Stimulated activated CD8-positive, alpha-beta memory T cell treated with anti-CD3 and anti-CD28 coated beads, Interleukin-4, amount 100 ng/mL, for 1 hour (primary cell): ENCODE measurements at places on chromosomes 4 and X.

DNA sequence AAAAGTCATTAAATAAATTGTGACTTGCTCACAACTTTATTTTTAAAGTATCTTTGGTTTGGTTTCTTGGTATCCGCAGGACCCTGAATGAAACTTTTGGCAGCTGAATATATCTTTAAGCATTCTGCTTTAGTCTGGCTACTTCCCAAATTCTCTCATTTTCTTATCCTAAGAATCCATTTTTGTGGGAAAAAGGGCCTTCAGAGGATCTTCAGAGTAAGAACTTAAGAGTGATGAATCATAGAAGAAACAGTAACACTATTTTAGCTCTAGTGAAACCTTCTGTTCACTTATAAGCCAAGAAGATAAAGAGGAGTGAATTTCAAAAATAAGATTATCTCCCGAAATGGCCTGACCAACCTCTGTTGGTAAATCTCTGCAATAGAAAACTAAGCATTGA is 540.6 kb upstream of the MAGEB18 start:
- DNase-seq = no peak

DNA sequence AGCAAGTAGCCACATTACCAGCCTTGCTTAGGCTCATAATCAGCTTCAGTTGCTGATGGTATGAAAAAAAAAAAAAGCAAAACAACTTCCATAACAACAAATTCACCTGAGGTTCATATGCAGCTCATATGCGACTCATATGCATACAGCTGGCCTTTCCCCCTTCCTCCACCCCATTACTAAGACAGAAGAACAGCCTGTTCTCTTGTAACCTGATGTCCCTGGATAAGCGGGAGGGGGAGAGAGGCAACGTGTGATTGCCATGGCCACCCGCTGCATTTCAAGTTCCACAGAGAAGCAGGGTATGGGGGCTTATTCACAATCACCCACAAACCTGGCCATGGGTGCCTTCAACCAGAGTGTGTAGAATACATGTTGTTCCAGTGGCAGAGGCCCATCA is 95.1 kb upstream of the DGKK start:
- no peak for DNase-seq

DNA sequence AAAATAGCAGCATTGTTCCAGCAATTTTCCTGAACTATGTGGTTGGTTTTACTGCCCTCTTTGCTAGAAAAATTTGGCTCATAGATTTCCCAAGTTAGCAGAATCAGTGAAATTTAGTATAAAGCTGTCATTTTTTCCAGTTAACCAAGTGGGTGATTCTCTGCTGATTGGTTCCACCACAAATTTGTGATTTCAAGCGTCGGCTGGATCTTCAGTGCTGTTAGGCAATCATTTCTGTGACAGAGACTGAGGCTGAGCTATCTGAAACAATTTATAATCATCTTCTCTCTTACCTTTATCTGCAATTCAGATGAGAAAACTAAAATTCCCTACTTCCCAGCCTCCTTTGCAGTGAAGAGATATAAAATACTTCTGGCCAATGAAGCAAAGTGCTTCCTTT is 68.6 kb upstream of the OTUD4 start:
- no peak for DNase-seq

GRCh38 chrX:67939270-67939669 is 395.4 kb downstream of the AR start:
- DNase-seq = no peak

DNA sequence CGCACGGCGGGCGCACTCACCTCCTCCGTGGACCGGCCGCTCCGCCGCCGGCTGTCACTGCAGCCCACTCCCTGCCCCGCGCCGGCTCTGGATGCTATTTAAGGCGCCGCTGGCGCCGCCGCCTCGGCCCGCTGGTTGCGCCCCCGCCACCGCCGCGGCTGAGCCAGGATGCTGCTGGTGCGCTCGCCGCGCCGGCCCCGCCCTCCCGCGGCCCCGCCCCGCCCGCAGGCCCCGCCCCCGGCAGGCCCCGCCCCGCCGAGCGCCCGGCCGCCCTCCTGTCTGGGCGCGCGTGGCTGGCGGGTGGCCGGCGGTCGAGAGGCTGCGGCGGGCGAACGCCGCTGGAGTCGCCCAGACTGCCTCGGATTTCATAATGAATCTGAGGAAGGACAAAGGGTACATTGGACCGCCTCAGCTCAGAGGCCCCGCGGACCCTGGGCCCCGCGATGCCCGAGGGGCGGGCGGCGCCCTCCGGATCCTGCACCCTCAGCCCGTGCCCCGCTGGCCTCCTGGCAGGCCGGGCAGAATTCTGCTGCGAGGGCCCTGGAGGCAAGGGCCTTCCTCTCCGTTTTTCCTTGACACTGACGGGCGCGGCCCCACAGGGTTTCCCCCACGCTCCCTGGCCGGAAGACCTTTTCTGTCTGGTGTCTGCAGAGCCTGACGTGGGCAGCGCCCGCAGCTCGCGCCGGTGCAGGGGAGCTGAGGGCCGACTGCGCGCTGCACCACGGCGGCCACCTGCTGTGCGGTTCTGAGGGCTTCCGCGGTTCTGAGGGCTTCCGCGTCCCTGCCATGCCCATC is at the start of gene ACSL1:
Gene ACSL1, minus strand, starts transcription at position 73 of the 795 bp plus-strand sequence. CDS start 22,454 bp downstream, outside the sequence.
- DNase-seq = peak; percentile 56

DNA sequence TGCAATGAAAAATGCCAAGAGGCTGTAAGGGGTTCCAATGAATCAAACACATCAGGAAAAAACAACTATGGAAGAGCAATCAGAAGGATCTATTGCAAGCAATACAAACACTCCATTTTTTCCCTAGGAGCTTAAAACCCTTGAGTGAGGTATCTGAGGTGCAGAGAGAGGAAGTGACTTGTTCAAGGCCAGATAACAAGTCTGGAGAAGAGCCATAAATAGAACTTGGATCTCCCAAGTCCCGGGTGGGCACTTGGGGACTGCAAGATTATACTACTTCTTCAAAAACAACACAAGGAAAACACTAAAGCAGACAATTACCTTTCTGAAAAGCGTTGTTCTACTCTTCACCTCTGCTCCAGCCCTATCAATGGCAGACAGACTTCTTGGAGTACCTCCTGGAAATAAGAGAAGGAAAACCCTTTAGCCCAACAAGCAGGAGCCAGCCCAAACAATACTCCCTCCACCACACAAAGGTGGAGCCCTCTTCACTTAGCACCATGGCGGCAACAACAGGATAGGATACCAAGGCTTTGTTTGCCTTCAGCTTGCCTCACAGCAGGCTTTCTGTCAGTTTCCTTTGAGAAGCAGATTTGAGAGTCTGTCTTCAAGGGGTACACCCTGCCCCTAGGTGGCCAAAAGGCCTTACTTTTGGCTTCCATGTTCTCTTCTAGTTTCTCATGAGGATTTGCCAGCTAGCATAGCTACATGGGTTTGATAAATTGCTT is 26.0 kb downstream of the AIFM1 start:
- no peak for DNase-seq

- no peak for DNase-seq
Measured at GRCh38 chr4:89708903-89709421, 128.0 kb downstream of the SNCA start.

DNA sequence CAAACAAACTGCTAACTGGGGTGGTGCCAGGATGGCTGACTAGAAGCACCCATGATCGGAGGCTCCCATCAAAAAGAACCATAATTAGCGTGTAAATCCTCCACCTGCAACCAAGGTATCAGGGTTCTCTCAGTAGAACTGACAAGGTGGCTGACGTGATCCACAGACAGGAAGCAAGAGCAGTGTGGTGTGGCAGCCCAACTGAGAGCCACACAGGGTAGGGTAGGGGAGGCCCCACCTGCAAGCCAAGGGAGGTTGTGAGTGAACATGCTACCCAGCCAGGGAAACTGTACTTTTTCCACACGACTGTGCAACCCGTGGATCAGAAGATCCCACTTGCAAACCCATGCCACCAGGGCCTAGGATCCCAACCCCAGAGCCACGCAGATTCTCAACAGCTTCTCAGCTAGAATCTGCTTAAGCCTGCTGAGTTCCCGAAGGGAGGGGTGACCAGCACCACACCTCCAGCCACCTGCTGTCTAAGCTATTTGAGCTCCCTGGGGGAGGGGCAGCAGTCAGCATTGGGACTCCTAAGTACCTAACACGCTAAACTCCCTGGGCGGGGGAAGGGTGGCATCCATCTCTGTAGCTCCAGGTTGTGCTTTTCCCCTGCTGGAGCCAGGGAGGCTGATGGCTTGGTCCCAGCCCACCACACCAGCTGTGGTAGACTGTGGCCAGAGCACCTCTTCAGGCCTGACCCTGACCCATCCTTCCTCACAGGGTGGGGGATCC is 425.1 kb downstream of the GPM6A start:
- no peak for DNase-seq

- no peak for DNase-seq
Measured at GRCh38 chr4:75484190-75484589, 30.0 kb downstream of the RCHY1 start.

GRCh38 chrX:13697976-13698375 is 9.0 kb downstream of the RAB9A start:
- DNase-seq = no peak

GRCh38 chrX:119997570-119997969 is 54.0 kb upstream of the NKAP start:
- no peak for DNase-seq

GRCh38 chr4:134388351-134388750 is 186.8 kb upstream of the PABPC4L start:
- DNase-seq = no peak

- no peak for DNase-seq
Measured at GRCh38 chrX:97021680-97022079, 138.0 kb downstream of the RPA4 start.

- DNase-seq = no peak
Measured at GRCh38 chr4:164931551-164932324, 45.7 kb downstream of the TRIM61 start.

GRCh38 chr4:90648791-90649190 is 521.6 kb downstream of the CCSER1 start:
- DNase-seq = no peak

DNA sequence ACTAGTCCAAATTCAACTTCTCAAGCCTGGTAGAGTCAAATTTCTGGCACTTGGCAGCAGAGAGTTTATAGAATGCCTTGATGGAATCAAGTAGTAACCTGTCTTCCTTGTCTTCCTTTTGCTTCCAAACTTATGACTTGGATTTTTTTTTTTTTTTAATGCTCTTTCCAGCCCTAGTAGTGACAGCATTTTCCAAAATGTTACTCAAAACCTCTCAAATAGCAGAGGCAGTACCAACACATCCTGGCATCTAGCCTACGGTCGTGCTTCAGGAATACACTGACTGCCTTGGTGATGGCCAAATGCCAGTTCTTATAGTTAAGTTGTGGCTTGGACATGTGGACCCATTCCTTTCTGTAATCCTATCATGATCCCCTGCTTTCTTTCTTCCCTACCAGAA is 46.0 kb downstream of the GALNT7 start:
- no peak for DNase-seq

- no peak for DNase-seq
Measured at GRCh38 chr4:21307709-21308108, 607.5 kb downstream of the PACRGL start.

DNA sequence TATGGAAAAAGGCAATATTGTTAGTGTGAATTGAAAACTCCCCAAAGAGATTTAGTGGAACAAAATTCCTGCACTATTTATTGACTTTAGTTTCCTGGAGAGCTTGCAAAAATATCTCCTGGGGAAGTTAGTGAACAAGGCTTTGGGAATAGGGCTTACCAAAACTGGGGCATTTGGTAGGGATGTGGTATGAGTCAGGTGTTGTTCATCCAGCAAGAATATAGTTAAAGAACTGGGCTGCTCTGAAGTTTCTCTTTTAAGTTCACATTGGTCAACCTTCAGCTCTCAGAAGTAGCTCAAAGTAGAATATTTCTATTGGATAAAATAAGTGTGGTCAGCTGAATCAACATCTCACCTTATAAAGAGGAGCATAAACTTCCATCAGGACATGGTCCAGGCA is 185.0 kb downstream of the CPE start:
- no peak for DNase-seq

DNA sequence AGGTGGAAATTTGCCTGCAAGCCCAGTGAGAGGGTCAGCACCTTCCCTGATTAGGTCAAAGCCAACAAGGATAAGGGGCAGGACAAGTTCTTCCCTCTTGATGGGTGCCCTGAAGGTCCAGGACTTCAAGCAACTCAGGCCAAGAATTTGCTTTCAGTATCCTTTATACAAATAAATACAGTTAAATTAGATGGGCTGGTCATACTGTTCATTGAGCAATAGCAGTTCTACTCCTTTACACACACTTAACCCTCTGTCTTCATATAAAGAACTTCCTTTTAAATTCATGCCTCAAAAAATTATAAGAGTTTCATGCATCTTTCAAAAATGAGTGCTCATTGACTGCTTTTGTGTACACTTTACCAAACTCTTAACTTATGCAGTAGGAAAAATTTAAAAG is 392.0 kb downstream of the SPRY1 start:
- no peak for DNase-seq

DNA sequence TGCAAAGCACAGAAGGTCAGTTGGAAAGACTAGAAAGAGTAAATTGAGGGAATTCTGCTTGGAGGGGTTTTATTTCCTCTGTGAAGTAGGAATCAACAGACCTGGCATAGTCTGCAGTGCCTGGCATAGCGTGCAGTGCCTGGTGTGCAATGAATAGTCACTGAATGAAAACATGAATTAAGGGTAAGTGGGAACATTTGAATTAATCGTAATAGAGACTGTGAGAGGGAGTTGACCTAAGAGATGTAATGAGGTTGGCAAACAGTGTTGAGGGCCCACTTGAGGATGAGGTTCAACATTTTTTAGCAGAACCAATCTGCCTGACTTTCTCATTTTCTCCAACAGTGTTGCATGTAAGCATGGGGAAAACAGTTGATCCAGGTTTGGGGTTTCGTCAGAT is 377.2 kb upstream of the FTHL17 start:
- no peak for DNase-seq

DNA sequence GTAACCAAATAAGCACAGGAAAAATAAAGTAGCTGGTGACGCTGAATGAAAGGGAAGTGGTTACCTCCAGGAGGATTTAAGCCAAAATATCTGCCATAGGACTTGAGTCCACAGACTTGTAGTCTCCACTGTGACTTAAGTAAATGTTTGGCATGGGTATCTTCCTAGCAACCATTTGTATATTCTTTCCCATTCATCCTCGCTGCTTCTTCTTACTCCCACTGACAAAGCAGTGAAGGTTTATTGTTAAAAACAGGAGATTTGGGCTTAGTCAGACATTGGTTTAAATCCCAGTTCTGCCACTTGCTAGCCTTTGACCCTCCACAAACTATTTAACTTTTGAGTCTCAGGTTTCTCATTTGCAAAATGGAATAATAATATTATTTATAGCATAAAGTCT is 22.3 kb downstream of the COL4A6 start:
- no peak for DNase-seq

GRCh38 chrX:81120936-81121371 is 80.8 kb downstream of the HMGN5 start:
- DNase-seq = no peak

GRCh38 chr4:133316909-133317308 is 167.8 kb downstream of the PCDH10 start:
- no peak for DNase-seq
